ENCODE measurements at places on chromosomes 7 and 10.

DNA sequence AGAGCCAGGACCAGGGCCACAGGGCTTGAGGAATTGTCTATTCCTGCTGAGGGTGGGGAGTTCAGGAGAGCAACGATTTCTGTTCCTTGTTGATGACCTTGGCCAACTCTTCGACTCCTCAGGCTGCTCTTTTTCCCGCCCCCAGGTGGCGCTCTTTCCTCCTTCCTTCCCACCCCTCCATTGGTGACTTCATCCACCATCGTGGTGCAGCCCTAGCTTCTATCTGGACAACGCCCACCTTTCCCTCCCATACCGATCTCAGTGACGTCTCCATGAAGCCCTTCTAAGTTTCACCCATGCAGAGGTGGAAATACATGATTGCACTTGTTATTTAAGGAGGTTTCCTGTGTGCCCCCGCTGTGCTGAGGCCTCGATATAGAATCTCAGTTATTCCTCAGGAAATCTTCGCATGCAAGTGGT, 22.1 kb upstream of the CARD11 start:
- DNase-seq: peak; percentile 72

DNA sequence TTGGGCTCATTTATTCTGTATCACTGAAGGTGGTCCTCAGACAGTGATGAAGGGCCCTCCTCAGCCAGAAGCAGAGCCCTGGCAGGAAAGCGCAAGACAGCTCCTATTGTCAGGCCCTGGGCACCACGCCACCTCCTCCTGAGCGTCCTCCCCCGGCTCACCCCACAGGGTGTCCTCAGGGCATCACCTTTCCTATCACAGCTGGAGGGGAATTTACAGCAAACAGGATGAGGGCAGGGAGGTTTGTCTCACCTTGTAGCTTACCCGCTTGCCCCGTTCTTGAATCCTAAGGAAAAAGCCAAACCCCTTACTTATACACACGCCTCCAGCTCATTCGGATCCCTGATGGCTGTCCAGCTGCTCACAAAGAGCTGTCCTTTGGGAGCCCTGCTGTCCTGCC, 50.2 kb upstream of the LANCL2 start:
- DNase-seq: no peak

- no peak for DNase-seq
Observed at GRCh38 chr7:56538541-56539429, 422.6 kb upstream of the NUPR2 start.

- DNase-seq: no peak
Observed at GRCh38 chr7:137343281-137343841, at the start of gene PTN. TSS of gene PTN (minus strand) at chr7:137343733. CDS start at chr7:137254973, 88,760 bp downstream.

DNA sequence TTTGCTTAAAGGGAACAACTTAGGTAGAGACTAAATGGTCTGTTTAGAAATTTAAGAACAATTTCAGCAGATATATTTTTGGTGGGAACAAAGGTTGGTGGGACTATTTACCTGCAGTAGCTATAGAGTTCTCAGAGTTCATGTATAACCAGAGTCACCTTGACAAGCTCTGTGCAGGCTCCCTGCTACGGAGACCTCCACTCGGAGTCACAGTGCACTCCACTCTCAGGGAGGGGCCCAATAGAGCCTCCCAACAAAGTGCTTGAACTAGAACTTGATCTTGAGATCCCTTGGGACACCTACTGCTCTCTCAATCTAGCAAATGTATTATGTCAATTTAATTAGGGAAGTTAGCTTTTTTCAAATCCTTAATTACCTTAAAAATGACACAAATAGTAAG, 2.3 kb downstream of the MYPN start:
- no peak for DNase-seq

DNA sequence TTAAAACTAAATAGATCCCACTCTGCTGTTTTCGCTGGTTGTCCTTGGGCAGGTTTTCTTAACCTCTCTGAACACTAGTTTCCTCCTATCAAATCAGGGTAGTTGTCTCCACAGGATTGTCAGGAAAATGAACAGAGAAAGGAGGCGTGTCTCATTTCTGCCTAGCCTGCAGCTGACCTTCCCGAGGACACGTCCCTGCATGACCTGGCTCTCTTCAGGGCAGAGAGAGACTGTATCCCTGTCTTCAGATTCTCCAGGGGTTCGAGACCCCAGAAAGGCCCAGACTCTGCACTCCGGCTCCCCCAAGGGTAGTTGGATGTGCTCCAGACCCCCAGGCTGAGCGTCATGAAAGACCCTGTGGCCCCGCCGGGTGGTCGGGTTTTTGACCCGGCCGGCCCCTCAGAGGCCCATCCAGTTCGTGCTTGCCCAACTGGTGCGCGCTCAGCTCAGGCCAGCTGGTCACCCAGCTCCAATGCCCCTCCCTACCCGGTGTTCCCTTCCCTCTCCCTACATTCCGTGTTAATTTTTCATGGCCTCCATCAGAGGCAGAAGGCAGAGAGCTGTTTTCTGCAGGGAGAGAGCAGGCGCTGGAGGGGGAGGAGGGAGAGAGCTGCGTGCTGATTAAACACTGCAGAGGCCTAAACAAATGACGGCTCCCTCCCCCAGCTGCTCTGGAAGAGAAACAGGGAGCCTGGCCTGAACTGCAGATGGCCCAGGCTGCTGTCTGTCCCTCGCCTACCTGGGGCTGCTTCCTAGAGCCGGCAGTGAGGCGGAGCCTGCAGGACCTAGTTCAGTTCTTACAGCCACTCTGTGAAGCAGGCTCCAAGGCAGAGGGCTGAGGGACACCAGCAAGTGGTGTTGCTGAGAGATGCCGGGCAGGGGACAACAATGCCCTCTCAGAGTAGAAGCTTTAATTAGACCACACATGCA, 86.2 kb upstream of the PPIF start:
- no peak for DNase-seq

DNA sequence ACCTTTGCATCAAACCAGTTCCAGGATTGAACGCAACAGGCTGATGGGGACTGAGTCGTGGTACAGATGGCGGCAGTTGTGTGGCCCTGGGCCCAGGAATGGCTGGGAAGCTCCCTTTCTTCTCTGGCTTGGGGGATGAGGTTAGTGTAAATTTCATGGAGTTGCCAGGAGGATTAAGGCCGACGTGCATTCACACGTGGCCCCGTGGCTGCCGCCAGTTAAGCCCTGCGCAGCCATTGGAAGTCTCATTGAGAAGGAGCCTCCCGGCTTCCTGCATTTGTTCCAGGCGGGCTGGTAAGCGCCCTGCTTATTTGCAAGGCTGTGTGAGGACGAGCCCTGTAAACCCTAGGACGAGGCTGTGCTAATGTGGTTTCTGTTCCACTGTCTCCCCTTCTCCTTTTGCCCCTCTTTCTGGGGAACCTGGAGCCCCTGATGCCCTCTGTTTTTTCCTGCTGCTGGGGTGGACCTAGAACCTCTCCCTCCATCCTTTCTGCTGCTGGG, 174.7 kb upstream of the TNRC18 start:
- no peak for DNase-seq

DNA sequence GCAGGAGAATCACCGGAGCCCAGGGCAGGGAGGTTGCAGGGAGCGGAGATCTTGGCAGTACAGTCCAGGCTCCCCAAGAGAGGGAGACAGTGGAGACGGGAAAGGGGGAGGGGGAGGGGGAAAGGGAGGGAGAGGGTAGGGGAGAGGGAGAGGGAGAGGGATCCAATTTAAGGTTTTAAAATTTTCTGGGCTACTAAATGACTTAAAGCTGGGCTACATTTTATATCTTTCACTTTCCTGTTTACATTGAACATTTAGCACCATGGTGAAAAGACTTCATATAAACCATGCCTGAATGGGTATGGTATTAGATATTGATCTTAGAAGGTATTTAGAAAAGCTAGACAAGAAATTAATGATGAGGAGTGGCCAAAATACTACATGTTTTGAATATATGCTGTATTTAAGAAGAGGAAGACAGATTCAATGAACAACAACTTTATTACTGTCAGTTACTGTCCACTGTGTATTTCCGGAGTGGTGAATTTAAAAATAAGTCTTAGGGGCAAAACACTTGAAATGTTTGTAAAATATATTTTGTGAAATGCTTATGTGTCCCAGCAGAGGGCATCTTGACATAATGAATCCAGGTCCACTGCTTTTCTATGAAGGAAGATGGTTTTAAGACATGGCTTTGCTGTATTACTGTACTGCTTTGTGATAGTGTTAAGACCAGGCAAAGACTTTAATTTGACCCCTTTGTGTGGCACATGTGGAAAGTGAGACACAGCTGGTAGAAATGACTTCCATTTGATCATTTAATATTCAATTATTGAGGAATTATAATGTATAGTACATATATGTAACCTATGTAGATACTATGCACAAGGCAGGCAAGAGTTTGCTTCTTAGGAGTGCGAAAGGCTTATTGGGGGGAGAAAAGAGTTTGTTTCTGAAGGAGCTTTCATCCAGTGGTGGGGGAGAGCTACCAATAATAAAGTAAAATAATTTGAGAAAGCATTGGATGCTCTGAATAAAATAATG, 52.8 kb downstream of the NRF1 start:
- DNase-seq: no peak

- no peak for DNase-seq
Observed at GRCh38 chr7:20602306-20602705, 13.2 kb upstream of the ABCB5 start.

DNA sequence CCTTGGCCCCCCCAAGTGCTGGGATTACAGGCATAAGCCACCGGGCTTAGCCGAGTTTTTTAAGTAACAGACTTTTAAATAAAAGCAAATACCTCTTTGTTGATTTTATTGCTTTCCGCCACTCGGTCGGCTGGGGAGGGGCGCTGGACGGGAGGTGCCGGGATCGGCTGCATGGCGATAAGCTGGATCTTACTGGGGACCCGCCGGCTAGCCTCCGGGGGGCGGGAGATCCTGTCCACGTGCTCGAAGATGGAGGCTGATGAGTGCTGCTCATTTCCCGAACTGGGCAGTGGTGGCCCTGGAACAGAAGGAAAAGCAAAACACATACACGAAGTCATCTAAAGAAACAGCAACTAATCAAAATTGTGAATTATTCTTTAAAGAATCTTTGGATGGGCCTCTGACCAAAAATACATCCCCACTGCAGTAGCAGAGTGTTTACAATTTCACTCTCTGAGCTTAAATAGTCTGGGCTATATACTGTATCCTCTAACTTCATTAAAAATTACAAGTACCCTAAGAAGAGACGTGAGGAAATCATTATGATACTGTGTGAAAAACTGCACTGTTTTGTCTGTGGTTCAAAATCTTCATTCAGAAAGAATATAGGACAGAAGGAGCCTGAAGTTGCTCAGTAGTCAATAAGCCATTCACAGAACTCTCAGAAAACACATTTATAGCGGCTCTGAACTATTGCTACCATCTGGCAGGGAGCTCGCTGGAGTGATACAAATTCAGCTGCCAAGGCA, 73.2 kb upstream of the ATP6V0A4 start:
- DNase-seq: no peak

DNA sequence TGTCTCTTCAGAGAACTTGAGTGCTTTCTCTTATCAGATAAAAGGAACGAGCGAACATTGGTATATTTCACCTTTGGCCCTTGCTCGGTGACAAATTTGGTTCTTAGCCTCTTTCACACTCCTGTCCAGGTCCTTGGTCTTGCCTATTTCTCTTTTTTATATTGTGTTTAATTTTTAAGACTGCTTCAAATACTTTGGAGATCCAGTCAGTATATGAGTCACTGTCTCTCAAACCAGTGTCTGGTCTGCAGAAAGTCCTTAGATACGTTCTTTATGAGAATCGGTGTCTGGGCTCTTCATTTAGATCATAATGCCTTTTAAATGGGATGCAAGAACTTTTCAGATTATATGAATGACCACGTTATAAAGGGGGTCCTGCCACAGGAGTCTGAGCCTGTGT, 55.0 kb downstream of the PIK3AP1 start:
- DNase-seq: no peak

DNA sequence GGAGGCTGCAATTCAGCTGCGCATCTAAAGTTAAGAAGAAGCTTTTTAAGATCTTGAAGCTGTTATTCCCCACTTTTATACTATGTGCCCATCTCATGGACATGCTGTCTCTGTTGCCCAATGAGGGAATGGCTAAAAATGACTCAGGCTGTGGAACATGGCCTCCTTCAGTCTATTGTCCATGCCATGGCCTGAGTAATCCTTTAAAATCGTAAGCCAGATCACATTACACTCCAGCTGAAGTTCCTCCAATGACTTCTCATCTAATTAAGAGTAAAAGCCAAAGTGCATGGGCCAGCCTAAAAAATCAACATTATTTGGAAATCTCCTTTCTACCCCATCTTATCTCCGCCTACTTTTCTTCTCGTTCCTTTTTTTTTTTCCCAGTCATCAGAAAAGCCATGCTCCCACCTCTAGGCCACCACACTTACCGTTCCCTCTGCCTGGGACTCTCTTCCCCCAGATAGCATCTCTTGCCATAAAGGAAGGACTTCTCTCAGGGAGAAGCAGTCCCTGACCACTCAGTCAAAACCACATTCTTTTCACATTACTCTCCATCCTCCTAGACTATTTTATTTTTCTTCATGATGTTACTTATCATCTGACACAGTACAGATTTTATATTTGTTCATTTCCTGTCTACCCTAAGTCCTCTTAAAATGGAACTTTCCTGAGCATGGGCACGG, 337.4 kb downstream of the PRPF18 start:
- DNase-seq: no peak

GRCh38 chr10:114384181-114384580, 20.1 kb downstream of the AFAP1L2 start:
- DNase-seq: no peak

DNA sequence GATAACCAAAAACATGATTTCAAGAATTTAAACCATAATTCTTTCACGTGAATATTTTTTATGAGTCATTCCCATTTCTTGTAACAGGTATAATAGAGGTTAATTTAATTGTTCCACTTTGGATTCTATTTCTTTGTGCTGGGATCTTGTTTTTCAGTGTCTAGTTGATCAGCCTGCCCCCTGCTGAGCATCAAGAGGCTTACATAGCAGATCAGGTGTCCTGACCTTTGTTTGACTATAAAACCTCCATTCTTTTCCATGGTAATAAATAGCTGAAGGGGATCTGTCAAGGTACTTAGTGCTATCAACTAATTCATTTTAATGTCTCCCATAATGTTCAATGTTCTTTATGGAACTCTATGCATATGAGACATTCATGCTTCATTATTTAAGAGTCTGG, 4.9 kb downstream of the COL17A1 start:
- DNase-seq: no peak

DNA sequence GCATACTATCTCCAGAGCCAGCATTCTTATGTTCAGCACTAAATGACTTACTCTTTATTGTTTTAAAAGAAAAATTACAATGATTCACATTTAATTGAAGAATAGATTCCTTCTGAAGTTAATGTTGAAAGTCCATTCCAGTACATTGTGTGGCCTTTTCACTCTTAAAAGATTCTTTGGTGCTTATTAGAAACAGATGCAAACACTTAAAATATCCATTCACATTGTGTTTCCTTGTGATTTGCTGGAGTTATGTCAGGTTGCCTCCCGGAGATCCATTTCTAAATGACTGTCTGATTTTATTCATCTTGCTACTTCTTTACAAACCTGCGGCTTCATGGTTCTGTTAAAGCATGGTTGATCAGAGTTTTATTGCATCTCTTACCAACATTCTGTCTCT, 152.8 kb downstream of the FOXP2 start:
- DNase-seq: no peak

GRCh38 chr7:74474271-74474865, 20.7 kb downstream of the GTF2IRD1 start:
- no peak for DNase-seq

DNA sequence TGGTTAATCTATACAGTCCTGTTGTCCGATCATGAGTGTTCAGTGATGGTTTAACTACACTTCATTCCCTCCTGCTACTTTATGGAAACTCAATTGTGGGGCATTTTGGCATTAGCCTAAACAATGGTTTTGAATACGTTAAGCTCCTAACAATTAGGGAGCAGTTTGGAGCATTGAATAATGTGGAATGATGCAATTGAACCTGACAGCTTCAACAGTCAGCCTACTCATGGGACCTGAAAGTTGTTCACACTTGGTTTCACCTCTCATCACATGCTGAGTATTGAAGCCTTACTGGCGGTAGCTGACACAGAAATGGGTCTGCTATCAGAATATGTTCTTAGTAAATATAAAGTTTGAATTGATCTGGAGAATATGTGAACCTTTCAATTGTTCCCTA, 186.1 kb downstream of the MLLT10 start:
- no peak for DNase-seq
